ENCODE measurements at places on chromosomes 2 and 18. TPM values are rescaled to one million over a fixed set of nuclear protein-coding genes. Genes with fewer than 3 reads are reported as not detected.

DNA sequence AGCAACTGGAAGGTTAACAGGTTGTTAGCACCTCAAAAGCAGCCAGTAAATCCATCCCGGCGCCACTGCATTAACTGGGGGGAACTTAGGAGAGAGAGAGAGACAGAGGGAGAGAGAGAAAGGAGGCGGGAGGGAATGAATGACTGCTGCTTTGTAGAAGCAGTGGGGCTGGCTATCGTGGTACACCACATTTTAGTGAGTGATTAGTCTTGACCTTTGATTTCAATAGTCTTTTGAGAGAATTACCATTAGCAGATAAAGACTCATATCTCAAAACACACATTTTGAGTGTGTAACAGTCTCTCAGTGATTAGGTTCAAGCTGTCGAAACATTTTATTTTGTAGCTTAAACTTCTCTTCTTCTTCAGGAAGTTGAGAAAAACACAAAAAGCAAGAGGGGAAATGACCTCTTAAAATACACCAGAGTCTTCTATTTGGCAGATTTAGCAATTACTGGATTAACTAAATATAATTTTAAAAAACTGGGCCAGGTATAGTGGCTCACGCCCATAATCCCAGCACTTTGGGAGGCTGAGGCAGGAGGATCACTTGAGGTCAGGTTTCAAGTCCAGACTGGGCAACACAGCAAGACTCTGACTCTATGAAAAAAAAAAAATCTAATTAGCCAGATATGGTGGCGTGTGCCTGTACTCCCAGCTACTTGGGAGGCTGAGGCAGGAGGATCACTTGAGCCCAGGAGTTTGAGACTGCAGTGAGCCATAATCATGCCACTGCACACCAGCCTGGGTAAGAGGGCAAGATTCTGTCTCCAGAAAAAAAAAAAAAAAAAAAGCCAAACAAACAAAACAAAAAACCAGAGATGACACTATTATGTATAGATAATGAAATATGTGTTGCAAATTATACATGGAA is 22.0 kb upstream of the PNO1 start:
- DNase-seq, result no peak

DNA sequence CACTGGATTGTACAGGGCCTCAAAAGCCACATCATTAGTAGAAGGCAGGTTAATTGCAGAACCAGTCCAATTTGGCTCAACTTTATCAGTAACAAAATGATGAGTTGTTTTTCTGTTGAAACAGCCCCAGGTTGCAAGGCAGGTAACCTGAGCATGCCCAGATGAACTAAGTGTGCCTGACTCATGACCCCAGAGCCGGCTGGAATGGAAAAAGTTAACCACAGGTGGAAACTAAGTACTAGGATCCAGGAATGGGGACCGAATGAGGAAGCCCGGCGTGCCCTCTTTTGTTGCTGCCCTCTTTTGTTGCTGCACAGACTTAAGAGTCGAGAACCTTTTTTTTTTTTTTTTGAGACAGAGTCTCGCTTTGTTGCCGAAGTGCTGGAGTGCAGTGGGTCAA is 79.5 kb upstream of the YWHAQ start:
- DNase-seq, result no peak

DNA sequence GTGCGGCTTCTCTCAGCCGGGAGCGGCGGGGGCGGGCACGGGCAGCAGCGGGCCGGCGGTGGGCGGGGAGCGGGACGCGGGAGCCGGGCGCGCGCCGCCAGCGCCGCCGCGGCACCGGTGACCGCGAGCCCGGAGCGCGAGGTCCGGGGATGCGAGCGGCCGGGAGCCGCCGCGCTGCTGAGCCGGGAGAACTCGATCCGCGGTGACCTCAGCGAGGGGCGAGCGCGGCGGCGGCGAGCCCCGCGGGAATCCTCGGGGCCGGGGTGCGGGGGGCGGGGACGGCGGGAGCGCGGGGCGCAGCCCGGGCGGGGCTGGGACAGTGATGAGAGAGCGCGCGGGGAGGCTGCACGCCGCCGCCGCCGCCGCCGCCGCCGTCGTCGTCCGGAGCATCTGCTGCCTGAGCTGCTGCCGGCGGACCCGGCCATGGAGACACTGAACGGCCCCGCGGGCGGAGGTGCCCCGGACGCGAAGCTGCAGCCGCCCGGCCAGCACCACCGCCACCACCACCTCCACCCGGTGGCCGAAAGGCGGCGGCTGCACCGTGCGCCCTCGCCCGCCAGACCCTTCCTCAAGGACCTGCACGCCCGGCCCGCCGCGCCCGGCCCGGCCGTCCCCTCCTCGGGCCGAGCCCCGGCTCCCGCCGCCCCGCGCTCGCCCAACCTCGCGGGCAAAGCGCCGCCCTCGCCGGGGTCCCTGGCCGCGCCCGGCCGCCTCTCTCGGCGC is at the start of gene MTCL1:
Gene MTCL1, plus strand, starts transcription at position 319 of the 723 bp plus-strand sequence. Its CDS starts 105 bp downstream, at position 424.
- DNase-seq, result peak; percentile 76

- DNase-seq, result no peak
Observed at GRCh38 chr2:214676421-214677089, 132.9 kb downstream of the BARD1 start.

GRCh38 chr18:79070486-79070885 is 1.3 kb downstream of the ATP9B start:
- DNase-seq, result no peak

GRCh38 chr2:119809339-119810048 is 49.8 kb downstream of the PTPN4 start:
- DNase-seq, result no peak

- no peak for DNase-seq
Observed at GRCh38 chr2:160652236-160652635, 158.6 kb upstream of the RBMS1 start.

- DNase-seq, result peak; percentile 71
Observed at GRCh38 chr2:46337208-46337994, 40.2 kb downstream of the EPAS1 start.

Gene MOGAT1
- total RNA-seq, result not detected

Gene DYTN
- not detected for total RNA-seq

Gene CDKL4
- 5.6 TPM for total RNA-seq

All from cerebellum (tissue), 4 donors.